ENCODE measurements at places on chromosomes 3 and 15.

- DNase-seq = no peak
Observed at GRCh38 chr3:159922861-159923312, 65.7 kb upstream of the IL12A start.

DNA sequence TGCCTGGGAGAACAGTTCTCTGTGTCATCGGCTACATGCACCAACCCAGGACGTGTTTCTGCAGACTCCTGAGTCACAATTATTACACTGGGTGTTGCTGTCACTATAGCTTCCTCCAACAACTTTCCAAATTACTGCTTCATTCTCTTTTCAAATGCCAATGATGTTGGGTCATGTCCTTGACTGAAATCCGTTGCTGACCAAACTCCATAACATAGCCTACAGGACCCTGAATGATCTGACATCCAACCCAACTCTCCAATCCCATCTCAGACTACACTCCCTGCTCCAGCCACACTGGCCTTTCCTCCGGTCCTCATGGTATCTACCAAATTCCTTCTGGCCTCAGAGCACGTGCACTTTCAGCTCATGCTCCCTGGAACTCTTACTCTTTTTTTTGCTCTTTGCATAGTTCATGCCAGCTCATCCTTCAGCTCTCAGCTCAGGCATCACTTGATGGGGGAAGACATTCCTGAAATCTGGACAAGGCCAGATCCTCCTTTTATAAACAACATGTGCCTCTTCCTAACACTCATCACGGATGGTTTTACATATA is 108.8 kb upstream of the PTPRG start:
- no peak for DNase-seq

DNA sequence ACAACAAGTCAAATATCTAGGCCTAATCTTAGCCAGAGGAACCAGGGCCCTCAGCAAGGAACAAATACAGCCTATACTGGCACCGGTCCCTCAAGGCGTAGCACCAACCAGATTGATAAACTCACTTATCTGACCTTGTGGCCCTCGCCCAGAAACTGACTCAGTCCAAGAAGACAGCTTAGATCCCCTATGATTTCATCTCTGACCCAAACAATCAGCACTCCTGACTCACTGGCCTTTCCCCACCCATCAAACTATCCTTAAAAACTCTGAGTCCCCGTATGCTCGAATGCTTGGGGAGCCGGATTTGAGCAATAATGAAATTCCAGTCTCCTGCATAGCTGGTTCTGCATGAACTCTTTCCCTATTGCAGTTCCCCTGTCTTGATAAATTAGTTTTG is 1.6 kb upstream of the SORD start:
- DNase-seq = no peak

DNA sequence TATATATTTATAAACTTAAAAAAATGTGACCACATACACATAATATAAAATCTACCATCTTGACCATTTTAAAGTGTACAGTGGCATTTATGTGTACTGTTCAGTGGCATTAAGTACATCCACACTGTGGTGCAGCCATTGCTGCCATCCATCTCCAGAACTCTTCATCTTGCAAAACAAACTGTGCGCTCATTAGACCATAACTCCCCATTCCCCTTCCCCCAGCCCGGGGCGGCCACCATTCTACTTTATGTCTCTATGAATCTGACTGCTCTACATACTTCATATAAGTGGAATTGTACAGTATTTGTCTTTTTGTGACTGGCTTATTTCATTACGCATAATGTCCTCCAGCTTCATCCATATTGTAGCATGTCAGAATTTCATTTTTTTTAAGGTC is 47.8 kb downstream of the CTXND1 start:
- DNase-seq = no peak

DNA sequence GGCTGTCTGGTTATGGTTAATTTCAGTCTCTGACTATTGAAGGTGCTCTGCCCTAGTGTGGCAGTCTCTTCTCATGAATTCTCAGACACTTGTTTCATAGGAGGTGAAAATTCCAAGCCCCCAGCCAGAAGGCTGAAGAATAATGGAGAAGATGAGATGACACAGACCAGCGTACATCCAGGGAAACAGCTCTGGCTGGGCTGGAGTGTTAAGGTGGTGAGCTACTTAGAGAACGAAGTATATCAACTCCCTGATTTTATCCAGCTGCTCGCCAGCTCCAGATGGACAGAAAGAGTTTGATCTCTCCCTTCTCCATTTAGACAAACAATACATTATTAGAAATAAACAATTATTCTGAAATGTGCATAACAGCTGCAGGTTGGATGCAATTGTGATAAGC is 494.5 kb upstream of the RGMA start:
- DNase-seq = no peak

GRCh38 chr3:69579306-69580041 is 159.8 kb upstream of the MITF start:
- no peak for DNase-seq

GRCh38 chr15:88894819-88895767 is at the start of gene HAPLN3:
Gene HAPLN3, minus strand, starts transcription at chr15:88895544. Its CDS starts 8,246 bp downstream, at chr15:88887298.
- DNase-seq = peak; percentile 66
